Suppressor macrophage treated with lipopolysaccharide for 1 hour (primary cell): ENCODE measurements at places on chromosomes 3 and 15.

- no peak for DNase-seq
Measured at GRCh38 chr3:135440746-135441145, 524.8 kb upstream of the PPP2R3A start.

DNA sequence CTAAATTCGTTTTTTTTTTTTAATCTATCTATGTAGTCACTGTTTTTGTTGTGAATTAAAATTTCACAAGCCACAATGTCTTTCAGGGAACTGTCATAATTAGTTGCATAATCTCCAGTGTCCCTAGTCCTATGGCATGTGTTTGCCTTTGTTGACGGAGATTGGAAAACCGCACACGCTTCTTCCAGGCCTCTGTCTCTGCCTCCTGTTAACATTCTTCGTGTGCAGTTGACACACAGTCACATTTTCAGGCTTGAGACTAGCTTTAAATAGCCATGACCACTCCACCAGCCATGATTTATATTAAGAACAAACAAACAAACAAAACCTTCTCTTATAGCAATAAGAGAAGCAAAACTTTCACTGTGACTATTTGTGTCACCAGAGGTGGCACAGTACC is 139.8 kb downstream of the DUT start:
- DNase-seq, result no peak

GRCh38 chr3:65939801-65940246 is 98.9 kb downstream of the MAGI1 start:
- DNase-seq, result no peak

DNA sequence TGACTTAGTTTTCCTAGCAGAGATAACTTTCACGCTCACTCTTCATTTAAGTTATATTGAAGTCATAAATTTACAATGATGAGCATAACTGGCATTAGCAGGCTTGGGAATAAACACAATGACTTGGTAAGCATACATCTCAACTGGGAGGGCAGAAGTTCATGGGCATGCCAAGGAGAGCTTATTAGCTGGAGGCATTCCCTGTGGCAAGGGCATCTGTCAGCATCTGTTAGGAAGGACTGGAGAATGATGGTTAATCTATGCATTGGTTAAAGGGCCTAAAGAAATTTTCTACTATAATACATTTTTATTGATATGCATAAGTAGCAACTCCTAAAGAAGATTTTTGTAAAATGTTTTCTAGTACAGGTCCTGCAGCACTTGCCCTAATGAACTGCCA is 52.4 kb downstream of the NEK11 start:
- DNase-seq, result no peak

DNA sequence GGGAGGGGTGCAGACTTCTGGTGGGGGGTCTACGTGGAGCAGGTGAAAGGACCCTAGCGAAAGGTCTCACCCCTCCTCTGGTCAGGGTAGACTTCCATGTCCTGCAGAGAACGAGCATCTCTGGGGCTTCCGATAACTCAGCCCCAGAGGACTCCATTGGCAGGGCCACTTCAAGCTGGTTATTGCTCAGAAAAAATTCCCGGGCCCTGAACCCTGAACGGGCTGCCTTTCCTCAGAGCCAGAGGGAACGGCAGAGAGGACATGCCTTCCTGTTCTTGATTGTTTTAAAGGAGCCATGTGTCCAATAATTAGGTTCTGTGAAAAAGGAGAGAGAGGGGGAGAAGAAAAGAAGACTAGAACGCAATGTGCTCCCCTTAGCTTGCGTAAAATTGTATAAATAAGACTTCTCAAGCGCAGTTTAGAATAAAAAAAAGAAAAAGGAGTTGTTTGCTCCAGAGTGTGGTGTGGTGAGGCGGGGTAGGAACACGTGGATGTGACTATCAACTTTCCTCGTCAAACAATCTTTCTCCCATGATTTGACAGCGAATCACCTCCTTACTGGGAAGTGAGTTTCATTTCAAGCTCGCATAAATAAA is 193.4 kb upstream of the UBE2E1 start:
- DNase-seq, result peak; percentile 41

DNA sequence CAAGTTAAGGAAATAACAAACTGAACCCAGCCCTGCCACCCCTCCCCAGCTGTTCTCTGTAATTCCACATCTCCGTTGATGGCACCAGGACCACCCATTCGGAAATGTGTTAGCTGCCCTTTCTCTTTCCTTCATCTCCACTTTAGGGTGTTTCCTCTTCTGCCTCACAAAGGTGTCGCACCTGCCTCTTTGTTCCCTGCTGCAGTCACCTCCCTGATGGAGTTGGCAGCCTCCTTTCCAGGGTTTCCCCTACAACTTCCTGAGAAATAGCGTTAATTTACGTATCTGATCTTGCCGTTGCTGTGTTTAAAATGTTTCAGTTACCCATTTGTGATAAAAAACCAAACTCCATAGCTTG is 57.3 kb downstream of the GPR171 start:
- no peak for DNase-seq

DNA sequence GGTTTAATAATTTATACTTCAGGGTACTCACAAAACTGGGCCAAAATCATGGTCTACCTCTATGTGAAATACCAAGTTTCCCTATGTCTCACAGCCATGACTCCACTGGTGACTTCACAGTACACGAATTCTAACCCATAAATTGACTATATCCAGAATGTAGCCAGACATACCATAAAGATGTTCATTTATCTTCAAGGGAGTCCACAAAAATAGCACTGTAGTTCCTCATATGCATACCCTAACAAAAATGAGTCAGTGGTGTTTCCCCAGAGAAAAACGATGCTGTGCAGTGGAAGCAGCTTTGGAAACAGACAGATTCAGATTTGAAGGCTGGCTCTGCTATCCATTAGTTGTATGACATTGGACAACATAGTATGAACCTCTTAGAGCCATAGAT is 438.8 kb downstream of the FHIT start:
- peak; percentile 6 for DNase-seq

GRCh38 chr3:114285648-114286230 is 8.1 kb upstream of the TIGIT start:
- DNase-seq, result no peak

DNA sequence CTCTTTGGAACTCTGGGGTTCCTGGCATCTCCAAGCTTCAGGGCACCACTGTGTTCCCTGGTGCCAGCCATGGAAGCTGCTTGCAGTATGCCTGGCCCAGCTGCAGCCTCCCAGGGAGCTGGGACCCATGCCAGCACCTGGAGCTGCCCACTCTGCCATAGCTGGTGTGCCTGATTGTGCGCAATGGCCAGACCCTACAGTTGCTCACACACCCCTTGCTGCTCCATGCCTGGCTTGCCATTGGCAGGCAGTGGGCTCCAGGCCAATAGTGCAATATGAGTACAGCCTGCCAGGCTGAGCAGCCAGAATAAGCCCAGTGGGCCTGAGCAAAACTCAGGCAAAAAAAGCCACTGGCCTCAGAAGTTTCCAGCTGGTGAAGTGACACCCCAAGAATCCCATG is 43.8 kb upstream of the LRRFIP2 start:
- DNase-seq, result no peak

DNA sequence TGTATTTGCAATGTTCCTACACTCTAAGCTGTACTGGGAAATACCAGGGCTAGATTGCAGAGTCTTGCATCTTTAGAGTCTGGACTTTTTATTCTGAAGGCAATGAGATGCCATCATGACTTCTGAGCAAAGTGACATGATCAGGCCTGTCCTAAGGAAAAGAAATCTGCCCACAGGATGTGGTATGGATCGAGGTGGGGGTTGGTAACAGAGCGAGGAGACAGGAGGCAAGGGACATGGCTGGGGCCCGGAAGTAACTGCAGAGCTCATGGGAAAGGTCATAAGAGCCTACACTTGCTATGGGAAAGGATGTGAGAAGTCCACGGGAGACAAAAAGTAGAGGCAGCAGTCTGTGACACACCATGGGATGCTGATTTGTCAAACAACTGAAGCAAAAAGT is 121.5 kb downstream of the OXNAD1 start:
- DNase-seq, result peak; percentile 37

DNA sequence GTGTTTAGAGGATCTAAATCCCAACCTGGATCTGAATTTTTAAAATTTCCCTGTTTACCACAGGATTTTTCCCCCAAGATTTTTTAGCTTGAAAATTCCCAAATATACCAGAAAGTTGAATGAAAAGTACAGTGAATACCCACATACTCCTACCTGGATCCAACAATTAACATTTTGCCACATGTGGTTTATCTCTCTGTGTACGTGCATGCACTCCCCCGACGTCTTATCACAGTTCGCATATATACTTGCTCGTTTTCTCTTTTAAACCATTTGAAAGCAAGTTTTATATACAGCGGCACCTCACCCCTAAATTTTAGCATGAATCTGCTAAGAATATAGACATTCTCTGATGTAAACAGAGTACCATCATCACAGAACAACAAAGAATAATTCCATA is 165.3 kb downstream of the ATG7 start:
- no peak for DNase-seq

DNA sequence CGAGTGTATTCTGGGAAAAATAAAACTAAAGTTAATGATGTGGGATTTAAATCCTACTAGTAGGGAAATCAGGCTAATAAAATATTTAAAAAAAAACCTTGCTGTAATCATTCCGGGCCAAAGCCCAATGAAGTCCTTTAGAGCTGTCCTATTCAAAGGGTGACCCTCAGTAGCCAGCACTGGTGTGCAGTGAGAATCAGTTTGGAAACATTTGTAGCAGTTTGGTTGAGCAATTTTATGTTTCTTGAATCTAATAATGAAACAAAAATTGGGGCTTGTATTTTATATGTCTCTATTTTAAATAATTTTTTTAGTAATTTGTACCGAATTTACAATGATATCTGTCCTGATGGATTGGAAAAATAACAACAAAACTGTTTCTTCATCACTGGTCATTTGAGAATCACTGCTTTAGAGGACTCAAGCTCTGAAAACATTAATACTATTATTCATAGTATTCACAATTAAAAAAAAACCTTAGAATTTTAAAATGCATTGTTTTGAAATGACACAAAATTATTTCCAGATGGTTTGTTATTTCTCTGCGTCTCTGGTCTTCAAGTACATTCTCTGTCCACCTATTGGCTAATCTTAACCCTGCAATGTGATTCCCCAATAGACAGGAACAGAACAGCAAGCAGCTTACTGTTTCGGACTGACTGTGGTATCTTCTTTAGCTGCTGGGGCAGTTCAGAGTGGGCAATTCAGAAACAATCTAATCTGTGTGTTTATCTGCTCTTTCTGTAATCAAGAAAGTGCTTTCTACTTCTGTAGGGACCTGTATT is 71.2 kb downstream of the OTOL1 start:
- no peak for DNase-seq
